ENCODE measurements at places on chromosomes 13 and 19. TPM values are rescaled to one million over a fixed set of nuclear protein-coding genes. Genes with fewer than 3 reads are reported as not detected.

NLRP9 gene
- not detected for total RNA-seq

KIR2DL4 gene
- total RNA-seq: not detected

LGALS14 gene
- total RNA-seq: not detected

DNA sequence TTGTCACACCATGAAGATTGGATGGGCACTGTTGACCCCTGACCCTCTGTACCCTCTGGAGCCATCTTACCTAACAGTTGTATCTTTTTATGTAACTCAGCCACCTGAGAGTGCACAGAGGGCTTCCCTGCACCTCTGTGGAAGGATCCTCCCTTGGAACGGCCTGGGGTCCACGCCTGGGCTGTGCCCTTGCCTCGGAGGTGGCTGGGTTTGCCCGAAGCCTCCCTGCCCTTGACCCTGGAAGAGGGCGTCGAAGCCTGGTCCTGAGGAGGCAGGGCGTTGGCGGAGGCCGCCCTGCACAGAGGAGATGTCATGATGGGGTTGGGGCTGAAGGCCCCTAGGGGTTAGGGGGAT lies 241 bp downstream of the ODAD3 start:
- no peak for DNase-seq

- no peak for DNase-seq
Observed at GRCh38 chr13:26562512-26562890, 5.0 kb downstream of the WASF3 start.

DNA sequence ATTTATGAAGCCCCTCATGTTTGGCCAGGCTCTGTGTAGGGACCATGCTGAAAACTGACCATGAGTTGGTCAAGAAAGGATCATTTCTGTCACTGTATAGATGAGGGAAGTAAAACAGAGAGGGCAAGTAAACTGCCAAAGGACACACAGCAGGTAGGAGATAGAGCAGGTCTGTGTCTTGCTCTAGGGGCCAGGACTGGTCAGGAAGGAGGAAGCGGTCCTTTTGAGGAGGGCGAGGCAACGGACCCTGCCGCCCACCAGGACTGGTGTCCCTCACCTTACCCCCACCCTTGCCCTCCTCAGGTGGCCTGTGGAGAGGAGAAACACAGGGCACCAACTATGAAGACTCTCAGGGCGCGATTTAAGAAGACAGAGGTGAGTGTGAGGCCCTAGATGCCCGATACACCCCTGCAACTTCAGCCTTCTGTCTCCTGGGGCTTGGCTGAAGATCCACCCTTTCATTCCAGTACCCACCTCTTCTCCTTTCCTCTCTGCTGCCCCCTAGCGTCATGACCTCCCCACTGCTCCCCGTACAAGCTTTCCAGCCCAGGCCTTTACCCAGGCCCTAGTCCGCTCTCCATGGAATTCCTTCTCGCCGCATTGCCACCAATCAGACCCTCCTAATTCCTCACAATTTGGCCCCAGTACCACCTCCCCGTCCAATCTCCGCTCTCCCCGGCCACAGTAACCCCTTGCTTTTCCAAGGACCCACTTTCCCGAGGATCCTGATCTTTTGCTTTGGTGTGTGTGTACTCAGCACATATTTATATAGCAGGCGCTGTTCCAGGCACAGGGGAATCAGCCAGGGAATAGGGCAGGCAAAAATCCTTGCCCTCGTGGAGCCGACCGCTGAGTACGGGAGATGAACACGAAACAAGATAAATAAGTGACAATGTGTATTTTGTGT lies 3.9 kb downstream of the ANKRD24 start:
- DNase-seq: peak; percentile 75

DNA sequence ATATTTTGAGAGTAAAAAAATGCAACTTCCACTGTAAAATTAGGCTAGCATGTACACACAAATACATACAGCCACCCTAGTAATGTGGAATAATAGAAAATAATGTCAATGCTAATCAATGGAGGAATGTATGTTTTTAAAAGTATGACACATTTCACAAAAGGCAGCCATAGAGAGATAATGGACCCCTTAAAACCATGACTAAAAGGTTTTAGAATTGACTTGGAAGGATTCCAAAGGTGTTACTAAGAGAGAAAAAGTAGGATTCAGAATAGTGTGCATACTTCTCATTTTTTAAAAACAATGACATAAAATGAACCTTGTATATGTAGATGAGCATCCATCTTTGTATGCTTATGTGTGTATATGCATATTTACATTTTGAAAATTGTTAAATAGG lies 597.9 kb upstream of the PCDH9 start:
- no peak for DNase-seq
